ENCODE measurements at places on chromosomes 11 and 22. TPM values are rescaled to one million over a fixed set of nuclear protein-coding genes. Genes with fewer than 3 reads are reported as not detected.

The DEUP1 gene
- not detected for total RNA-seq

The KCNA4 gene
- not detected for total RNA-seq

The LRRN4CL gene
- total RNA-seq: 8.5 TPM

The CALCA gene
- total RNA-seq: not detected

The C11orf42 gene
- not detected for total RNA-seq

The SLC22A6 gene
- not detected for total RNA-seq

The EIF1AD gene
- total RNA-seq: 21.6 TPM

The ARHGAP20 gene
- 1.9 TPM for total RNA-seq

The MAJIN gene
- total RNA-seq: not detected

The SYT9 gene
- total RNA-seq: not detected

The SLN gene
- total RNA-seq: not detected

The CRYBB3 gene
- total RNA-seq: not detected

The MS4A3 gene
- not detected for total RNA-seq

The SPTBN2 gene
- total RNA-seq: 1.4 TPM

The GTPBP1 gene
- 25.2 TPM for total RNA-seq

The SSTR3 gene
- total RNA-seq: not detected

The PVALB gene
- total RNA-seq: not detected

The PRAME gene
- total RNA-seq: 0.34 TPM

The WNT11 gene
- 1.4 TPM for total RNA-seq

The SCGB1A1 gene
- not detected for total RNA-seq

The PATE2 gene
- total RNA-seq: 0.44 TPM
